ENCODE measurements at places on chromosomes 11 and 22.

DNA sequence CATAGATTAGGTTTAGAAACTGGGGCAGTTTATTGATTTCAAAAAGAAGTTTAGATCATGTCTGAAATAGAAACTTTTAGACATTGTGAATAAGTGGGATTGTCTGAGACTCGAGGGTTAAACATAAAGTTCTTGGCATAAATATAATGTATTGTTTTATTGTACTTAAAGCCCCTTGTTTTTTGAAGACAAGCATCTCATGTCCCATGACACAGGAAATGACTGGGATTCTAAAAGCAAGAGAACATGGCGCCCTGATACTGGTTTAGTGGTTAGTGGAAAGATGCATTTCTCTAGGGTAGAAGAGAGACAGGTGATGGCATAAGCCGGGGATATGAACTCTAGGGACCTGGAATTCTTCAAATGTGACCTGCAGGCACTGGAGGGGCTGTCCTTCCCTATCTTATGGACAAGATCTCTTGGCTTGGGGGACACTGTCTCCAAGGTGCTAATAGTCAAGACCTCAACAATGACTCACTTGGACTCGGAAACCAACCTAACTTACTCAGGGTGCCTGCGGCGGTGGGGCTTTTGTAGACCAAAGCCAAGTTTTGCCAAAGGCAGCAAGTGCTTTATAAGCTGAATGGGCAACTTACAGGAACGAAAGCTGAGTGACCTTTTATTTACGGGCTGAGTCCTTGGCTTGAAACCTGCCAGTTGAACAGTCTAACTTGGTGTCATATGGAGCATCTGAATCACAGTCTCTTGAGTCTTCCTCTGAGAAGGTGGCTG is 48.2 kb downstream of the UBASH3B start:
- no peak for DNase-seq

DNA sequence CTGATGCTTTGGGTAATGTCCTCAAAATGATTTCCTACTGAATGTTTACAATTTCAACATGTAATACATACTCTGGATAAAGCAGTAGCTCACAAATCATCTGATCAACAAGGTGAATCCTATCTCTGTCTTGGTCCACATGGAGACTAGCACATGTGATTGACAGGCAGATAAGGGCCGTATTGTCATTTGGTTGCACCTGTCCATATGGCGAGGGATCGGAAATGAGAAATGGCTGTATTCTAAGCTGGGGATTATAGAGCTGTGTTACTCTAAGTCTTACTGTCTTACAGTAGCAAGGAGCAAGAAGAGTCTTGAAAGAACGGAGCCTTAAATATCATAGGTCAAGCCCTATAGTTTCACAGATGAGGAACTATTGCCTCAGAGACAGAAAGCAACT is 55.7 kb downstream of the APIP start:
- DNase-seq = no peak

- no peak for DNase-seq
Measured at GRCh38 chr22:31259798-31260473, 32.4 kb downstream of the PIK3IP1 start.

GRCh38 chr11:47393163-47394049 is 15.0 kb upstream of the SLC39A13 start:
- DNase-seq = no peak

DNA sequence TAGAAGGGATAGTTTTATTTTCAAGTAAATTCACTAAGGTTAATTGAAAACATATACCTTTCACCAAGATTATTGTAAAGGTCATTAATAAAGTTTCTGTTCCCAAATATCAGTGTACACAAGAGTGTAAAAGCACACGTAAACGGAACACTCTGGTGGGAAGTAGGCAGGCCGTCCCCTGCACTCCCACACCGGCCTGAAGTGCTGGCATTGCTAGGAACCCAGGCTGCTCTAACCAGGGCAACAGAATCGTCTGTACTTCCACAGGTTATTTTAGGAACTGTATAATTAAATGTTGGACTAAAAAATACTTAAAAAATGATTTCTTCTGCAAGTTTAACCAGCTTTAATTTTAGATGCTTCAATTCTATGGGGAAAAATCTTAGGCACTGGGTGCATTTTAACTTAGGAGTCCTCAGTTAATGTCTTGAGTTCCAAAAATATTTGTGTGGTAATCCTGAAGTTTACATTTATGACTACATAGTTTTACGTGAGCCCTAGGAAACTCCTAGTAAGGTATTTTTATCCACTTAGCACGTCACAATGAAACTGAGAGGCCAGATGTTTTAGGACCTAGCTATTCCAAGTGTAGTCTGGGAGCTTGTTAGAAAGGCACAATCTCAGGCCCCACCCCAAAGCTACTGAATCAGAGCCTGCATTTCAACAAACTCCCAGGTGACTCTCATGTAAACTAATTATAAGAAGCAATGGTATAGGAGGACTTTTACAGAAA is 31.2 kb downstream of the KMT5B start:
- DNase-seq = no peak

GRCh38 chr22:46657655-46657953 is 37.4 kb downstream of the GRAMD4 start:
- no peak for DNase-seq

GRCh38 chr11:89358761-89359160 is 132.4 kb downstream of the NOX4 start:
- DNase-seq = no peak

DNA sequence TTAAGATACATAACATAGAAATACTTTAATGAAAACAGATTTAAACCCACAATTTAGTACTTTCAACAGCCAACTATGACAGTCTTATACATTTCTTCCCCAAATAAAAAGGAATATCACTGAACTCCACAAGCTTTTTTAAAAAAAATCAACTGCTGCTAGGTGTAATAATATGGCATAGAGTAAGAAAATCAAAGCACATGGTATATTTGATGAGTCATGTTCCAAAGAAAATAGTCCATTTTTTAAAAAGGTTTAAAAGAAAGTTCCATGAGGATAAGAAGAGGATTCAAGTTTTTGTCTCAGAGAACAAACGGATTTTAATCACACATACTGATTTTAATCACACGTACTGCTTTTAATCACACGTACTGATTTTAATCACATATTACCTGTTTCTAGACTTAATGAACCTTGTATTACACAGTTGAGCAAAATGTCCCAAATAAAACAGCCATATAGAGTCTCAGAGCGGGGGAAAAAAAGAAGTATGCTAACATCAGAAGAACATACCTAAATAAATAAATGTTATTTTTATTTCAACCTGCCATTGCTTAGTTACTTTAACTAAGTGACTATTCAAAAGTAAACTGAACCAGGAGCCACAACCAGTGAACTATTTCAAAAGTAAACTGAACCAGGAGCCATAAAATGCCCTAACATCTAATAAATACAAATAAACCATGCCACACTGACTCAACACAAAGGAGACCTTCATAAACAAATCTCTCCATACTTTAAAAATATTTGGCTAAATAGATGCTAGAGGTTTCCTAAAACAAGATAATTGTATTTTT is 198.4 kb downstream of the SBF2 start:
- DNase-seq = no peak

DNA sequence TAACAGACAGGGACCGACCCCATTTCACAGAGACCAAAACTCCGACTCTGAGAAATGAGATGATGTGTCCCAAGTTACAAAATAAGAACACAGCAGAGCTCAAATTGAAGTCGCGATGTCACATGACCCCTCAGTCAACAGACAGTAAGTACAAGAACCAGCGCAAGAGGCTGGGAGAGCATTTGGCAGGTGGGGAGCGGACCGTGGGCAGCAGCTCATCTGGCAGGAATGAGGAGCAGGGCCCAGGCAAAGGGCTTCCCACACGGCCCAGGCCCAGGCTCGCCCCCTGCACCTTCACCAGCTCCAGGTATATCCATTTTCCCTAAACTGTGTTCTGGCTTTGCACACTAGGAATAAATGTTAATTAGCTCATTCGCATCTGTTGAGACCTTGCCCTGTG is 34.3 kb downstream of the SCUBE1 start:
- DNase-seq = no peak

All from HAP-1 (cell line).